ENCODE measurements at places on chromosomes 12 and 14. TPM values are rescaled to one million over a fixed set of nuclear protein-coding genes. Genes with fewer than 3 reads are reported as not detected.

The ANO2 gene
- total RNA-seq: 1.1 TPM

The FGF23 gene
- 0.58 TPM for total RNA-seq

The AQP6 gene
- total RNA-seq: not detected

The RIMBP2 gene
- total RNA-seq: not detected

The SPX gene
- 0.65 TPM for total RNA-seq

The TCL1A gene
- not detected for total RNA-seq
